HL-60 (cell line): ENCODE measurements at places on chromosomes 4 and X.

GRCh38 chr4:19205853-19206252 lies 1045.9 kb upstream of the SLIT2 start:
- no peak for DNase-seq

DNA sequence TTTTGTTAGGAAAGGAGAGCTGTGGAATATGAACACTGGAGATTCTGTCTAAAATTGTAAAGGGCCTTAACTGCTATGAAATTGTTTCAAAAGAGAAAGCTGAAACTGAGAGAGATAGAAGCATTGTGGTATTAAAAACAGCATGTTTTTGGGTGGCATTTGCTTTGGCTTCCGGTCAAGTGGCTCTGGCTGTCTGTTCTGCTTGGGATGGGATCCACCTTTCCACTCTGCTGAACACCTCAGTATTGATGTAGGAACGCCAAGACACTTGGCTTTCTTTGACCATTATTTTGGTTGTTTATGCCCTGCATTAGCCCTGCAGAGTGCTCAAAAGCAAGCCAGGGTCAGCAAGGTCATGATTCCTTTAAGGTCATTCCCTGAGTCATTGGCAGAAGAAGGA lies 199.7 kb downstream of the SLC4A4 start:
- no peak for DNase-seq

- no peak for DNase-seq
Measured at GRCh38 chr4:119099227-119099810, 36.3 kb upstream of the MYOZ2 start.

- no peak for DNase-seq
Measured at GRCh38 chr4:174494146-174494545, 28.1 kb downstream of the HPGD start.

DNA sequence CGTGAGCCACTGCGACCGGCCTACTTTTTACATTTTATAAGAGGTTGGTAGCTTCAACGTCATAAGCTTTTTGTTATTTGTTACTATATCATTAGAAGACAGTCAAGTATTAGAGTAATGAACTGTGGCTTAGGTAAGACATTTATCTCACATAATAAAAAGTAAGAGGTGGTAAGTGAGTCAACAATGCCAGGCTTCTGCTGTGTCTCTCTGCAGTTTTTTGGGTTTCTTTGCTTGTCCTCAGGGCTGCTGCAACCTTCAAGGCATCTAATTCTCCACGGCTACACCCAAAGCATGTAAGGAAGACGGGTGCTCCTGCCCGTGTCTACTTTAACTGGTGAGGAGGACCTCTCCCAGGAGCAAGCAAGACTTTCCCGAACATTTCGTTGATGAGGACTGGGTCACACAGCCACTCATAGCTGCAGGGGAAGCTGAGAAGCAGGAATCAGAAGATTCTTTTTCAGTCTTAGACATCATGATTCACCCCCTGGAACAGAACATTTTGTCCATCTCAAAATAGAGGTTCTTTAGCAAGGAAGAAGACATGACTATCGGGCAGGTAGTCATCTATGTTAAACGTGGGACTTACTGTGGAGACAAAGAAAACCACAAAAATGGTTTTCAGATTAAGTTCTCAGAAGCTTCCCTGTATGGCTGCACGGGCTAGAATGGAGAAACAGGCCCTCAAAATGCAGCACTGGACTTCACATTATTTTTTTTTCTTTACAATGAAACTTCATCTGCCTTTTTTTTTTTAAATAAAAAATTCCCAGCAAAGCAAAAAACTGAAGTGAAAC lies 13.0 kb upstream of the RHOH start:
- DNase-seq: no peak

GRCh38 chr4:21795091-21795490 lies 153.5 kb downstream of the KCNIP4 start:
- DNase-seq: no peak

- no peak for DNase-seq
Measured at GRCh38 chr4:36215627-36216026, 28.7 kb downstream of the ARAP2 start.

DNA sequence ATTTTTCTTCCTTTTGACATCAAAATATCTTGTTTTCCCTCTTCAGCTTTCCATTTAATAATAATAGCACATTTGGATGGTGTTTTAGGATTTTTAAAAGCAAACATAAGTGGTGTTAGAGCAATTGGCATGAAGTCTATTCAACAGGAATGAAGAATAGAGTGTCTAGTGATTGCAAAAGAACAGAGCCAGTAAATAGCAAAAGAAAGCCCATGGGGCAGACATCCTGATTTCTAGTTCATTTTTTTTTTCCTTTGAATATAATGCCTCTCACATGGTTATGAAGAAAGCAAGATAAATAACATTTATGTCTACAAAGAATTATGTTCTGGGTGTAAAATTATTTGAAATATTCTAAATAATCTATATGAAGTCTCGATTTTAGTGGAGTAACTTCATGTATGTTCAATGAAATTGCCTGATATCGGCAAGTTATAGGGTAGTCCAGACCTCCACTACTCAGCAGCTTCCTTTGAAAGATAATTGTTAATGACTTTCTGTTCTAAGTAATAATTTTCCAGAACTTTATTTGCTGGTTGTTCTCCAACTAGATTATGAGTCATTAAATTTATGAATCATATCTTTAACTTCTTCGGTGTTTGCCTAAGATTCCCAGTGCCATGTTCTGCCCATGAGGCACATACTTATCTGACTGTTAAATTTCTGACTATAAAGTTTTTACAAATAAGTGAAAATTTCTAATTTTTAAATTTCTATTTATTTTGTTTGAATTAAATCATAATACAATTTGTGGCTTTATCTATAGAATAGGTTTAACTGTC lies 587.9 kb downstream of the TLL1 start:
- DNase-seq: no peak

- no peak for DNase-seq
Measured at GRCh38 chr4:148415500-148415899, 26.7 kb downstream of the NR3C2 start.

GRCh38 chr4:3524920-3525319 lies 7.3 kb downstream of the LRPAP1 start:
- DNase-seq: no peak

- DNase-seq: no peak
Measured at GRCh38 chrX:95056901-95057300, 1382.9 kb downstream of the FAM133A start.

- DNase-seq: no peak
Measured at GRCh38 chr4:14434916-14435315, 567.4 kb upstream of the CPEB2 start.

- DNase-seq: no peak
Measured at GRCh38 chr4:162661913-162662312, 498.1 kb upstream of the FSTL5 start.

DNA sequence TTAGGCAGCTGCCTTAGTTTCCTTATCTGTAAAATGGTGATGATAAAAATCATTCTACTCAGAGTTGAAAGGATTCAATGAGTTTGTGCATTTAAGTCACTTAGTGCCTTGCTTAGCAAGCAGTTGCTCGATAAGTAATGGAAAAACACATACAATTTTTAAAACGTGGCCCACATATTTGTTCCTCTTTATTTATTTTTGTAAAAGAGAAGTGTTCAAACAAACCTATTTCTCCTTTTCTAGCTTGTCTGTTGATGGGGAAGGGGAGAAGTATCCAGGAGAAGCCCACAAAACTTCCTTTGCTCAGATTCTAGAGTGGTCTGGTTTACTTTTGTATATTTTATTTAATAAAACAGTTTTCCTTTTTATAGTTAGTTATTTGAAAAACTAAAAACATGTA lies 3.3 kb upstream of the HPGDS start:
- DNase-seq: no peak

GRCh38 chr4:55345980-55346850 lies at the start of gene SRD5A3:
SRD5A3 (plus strand) TSS chr4:55346242; CDS start chr4:55346337, 95 bp downstream.
- DNase-seq: no peak

DNA sequence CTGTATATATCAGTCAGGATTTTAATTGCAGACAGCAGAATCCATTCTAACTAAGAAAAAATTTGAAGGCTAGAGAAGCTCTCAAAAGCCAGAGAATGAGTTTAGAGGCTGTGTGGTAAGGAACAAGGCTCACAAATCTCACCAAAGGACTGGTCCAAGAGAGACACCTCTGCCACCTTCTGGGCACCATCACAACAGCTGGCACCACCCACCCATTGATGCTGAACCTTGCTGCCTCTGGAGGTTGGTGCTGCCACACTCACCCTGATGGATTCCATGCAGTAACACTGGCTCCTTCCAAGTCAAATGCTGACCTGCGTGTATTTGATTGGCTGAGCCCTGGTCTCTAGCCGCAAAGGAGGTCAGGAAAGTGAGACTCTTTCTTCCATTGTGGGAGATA lies 100.8 kb downstream of the BEND2 start:
- DNase-seq: no peak

GRCh38 chr4:164169591-164169990 lies 584.3 kb upstream of the SMIM31 start:
- no peak for DNase-seq

GRCh38 chr4:71832049-71832448 lies 48.2 kb upstream of the GC start:
- DNase-seq: no peak

DNA sequence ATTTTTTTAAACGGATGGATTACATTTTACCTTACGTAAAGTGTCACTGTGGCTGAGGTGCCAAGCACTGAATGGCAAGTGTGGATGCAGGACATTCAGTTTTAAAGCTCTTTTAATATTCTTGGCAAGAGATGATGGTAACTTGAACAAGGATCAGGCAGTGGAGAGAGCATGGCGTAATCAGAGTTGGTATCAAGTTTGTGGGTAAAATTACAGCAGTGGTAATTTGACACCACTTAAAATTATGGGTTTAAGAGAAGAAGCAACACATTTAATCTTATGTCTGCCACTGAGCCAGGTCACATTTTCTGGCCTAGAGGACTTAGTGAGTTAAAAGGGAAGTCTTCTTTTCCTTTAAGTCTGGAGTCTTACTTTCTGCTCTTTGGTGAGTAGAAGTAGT lies 100.5 kb downstream of the NAA11 start:
- no peak for DNase-seq

DNA sequence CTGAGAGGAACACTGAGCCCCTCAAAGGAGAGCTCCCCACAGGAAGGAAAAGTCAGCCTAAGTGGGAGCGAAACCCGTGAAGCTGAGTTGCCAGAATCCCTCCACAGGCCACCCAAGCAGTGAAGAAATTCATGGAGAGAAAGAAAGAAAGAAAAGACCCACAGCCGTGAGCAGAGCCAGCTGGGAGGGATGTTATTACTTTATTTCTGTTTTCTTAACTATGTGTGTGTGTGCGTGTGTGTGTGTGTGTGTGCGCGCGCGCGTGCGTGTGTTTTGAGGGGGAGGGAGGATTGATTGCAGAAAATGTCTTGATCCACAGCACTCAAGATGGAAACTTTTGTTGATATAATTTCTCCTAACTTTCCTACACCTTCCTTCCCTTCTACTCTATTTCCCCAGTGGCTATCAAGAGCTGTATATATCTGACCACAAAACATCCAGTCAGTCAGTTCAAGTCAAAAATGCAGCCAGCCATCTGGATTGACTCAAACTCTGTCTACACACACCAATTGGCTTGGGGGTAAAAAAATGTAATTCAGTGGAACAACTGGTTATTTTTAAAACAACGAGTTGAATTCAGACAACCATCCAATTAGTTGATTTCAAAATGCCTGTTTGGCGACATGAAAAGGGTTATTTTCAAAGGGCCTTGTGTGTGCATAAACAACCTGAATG lies 13.8 kb upstream of the GPC3 start:
- DNase-seq: no peak

- DNase-seq: no peak
Measured at GRCh38 chr4:84378983-84379382, 120.1 kb downstream of the NKX6-1 start.

DNA sequence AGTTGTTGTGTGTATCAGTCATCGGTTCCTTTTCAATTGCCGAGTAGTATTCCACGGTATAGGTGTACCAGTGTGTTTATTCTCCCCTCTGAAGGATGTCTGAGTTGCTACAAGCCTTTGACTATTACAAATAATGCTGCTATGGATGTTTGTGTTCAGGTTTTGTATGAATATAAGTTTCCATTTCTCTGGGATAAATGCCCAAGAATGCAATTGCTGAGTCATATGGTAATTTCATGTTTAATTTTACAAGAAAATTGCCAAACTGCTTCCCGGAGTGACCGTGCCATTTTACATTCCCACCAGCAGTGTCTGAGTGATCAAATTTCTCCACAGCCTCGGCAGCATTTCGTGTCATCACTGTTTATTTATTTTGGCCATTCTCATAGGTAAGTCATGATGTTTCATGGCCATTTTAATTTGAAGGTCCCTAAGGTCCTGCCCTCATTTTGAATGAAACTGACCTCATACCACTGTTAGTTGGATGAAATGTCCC lies 73.9 kb downstream of the IRF2 start:
- DNase-seq: no peak

GRCh38 chr4:67125636-67126514 lies 419.4 kb downstream of the CENPC start:
- no peak for DNase-seq

- no peak for DNase-seq
Measured at GRCh38 chrX:13607996-13608365, 38.6 kb downstream of the EGFL6 start.

DNA sequence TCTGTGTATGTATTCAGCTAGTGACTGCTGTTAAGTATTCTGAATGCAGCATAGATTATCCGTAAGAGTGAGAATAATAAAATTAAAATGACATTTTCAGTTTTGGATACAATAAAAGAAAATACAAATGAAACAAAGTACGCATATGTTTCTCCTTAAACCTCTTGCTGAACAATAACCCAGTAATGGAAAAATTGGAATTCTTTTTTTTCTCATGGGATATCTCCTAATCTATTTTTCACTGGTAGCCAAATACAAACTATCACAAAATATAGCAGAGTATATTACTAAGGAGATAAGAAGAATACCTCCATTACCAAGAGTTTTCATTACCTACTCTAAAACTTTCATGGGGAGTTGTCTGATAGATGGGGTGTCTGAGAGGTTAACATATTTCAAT lies 6.0 kb downstream of the RAB28 start:
- no peak for DNase-seq

DNA sequence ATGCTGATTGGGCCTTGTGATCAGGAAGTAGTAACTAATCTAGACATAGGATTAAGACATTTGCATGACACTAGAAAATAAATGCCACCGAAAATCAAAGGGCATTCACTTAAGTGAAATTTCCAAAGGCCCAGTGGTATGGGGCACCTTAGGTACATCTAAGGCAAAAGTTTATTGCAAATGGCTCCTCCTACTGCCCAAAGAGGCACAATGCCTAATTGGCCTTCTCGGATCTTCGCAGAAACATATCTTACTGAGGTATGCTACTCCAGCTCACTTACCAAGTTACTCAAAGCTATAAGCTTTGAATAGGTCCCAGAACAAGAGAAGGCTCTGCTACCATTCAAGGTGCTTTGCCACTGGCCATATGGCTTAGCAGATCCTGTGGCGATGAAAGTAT lies 174.8 kb upstream of the CXCL13 start:
- no peak for DNase-seq

- DNase-seq: peak; percentile 71
Measured at GRCh38 chrX:154714925-154715324, 36.0 kb downstream of the GAB3 start.

DNA sequence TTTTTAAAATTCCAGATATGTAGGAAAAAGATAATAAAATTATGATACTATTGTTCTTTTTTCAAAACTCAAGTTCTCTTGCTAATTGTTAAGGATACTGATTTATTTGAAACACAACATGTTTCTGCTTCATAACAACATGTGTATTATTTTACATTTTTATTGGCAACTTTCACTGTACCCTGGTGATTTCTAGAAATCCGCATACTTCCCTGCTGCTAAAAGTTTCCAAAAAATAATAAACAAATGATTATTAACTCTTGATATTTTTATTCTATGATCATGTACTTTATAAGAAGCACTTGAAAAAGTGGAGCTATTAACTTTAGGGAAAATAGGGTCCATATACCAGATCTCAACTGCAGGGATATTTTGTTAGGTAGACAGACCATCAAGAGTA lies 71.2 kb upstream of the HCCS start:
- DNase-seq: no peak
